Stimulated activated CD4-positive, alpha-beta T cell treated with anti-CD3 and anti-CD28 coated beads, Interleukin-4, amount 100 ng/mL, for 24 hours (primary cell): ENCODE measurements at places on chromosomes 7 and 10.

- DNase-seq, result no peak
These were observed 7.5 kb downstream of the EPDR1 start for GRCh38 chr7:37927773-37928444.

GRCh38 chr10:124142006-124142739, 48.8 kb upstream of the CHST15 start:
- DNase-seq, result no peak

GRCh38 chr7:47407136-47407535, 174.8 kb downstream of the TNS3 start:
- DNase-seq, result no peak

GRCh38 chr10:89645742-89646172, 715 bp upstream of the PANK1 start:
- no peak for DNase-seq

DNA sequence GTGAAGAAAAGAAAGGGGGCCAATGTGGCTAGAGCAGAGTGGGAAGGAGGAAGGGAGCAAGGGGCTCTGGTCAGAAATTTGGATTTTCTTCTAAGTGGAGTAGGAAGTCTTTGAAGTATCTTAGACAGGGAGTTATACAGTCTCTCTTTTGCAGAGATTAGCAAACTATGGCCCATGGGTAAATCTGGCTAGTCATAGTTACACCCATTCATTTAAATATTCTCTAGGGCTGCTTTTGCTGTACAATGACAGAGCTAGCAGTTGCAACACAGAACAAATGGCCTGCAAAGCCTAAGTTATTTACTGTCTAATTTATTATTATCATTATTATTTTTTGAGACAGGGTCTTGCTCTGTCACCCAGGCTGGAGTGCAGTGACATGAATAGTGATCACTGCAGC, 10.5 kb upstream of the LAMB4 start:
- DNase-seq, result no peak

DNA sequence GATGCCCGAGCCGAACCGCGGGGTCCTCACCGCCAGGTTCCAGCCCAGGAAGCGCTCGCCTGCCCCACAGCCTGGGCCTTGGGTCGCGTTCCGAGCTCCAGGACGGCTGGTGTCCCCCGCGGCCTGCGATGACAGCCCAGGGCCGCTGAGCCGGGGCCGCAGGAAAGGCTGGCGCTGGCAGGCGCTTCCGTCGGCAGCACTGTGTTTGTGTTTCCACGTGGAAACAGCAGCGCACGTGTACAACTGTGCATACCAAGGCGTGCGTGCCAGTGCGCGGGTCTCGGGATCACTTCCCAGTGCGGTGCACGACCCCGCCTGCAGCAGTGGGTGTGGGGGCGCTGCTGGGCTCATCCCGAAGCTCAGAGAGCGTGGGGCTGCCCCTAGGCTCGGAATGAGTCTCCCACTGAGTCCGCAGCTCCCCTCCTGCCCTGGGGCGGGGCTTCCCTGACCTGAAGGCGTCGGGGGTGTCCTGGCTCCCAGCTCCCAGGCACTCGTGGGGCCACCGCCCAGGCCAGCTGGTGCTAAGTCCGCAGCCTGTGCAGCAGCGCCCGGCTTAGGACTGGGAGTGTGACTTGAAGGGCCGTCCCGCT, 17.2 kb downstream of the AP5Z1 start:
- peak; percentile 14 for DNase-seq

DNA sequence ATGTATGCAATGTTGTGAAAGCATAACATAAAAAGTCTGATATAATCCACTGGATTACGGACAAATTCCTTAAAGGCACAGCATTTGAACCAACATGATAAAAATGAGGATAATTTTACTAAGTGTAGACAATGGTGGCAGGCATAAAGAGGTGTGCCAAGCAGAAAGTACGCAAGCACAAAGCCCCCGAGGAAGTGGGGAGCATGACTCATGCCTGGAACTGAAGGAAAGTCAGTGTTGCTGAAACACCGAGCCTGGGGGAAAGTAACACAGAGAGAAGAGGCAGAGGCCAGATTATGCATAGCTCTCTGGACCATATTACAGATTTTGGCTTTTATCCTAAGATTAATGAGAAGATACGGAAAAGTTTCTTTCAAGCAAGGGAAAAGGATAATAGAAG, 490.0 kb upstream of the PHF14 start:
- DNase-seq, result no peak

DNA sequence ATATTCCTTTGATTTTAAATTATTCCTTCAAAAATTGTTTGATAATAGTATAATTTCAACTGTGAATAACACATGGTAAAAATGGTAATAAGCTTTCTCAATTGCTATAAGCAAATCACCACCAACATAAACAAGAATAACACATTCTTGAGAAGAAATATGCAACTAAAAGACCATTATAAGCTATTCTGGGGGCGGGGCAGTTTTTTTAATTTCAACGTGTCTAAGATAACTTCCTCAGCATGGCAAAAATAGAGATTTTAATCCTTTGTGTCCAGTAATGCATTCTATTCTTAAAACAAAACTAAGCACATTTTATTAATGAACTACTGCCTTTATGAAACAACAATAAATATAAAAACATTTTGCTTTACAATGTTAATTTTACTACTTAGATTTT, 1.5 kb downstream of the DNAJC12 start:
- no peak for DNase-seq

GRCh38 chr10:34816501-34817002, 1.5 kb upstream of the PARD3 start:
- no peak for DNase-seq

- peak; percentile 67 for DNase-seq
These were observed 77.3 kb upstream of the SAMD8 start for GRCh38 chr10:75034131-75034512.

DNA sequence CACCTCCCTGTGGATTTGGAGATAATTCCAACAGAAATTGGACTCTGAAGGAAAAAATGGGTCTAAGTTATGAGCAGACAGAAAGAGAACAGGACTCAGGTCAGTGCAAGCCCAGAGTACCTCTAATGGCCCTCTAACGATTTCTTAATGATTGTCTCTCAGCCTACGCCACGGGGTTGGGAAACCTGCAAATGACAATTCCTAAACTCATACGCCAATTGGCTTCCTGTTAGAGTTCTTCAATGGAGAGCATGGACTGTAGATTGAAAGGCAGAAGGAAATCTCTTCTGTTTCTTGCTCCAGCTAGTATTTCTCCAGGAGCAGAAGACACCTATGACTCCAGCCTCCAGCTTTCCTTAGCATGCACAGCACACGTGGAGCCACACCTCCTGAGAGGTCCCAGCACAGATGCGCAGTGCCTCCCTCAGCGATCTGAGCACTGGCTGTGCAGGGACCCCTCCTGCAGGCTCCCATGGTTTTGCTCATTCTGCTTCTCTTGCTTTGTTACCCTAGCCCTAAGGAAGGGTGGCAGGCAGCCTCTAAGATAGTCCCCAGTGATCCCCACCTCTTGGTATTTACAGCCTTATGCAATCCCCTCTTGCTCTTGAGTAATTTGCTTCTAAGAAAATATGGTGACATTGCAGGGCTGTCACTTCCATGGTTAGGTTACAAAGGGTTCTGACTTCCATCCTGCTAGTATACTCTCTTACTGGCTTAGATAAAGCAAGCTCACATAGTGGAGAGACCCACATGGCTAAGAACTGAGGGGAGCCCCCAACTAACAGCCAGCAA, 30.1 kb downstream of the DENND11 start:
- no peak for DNase-seq

DNA sequence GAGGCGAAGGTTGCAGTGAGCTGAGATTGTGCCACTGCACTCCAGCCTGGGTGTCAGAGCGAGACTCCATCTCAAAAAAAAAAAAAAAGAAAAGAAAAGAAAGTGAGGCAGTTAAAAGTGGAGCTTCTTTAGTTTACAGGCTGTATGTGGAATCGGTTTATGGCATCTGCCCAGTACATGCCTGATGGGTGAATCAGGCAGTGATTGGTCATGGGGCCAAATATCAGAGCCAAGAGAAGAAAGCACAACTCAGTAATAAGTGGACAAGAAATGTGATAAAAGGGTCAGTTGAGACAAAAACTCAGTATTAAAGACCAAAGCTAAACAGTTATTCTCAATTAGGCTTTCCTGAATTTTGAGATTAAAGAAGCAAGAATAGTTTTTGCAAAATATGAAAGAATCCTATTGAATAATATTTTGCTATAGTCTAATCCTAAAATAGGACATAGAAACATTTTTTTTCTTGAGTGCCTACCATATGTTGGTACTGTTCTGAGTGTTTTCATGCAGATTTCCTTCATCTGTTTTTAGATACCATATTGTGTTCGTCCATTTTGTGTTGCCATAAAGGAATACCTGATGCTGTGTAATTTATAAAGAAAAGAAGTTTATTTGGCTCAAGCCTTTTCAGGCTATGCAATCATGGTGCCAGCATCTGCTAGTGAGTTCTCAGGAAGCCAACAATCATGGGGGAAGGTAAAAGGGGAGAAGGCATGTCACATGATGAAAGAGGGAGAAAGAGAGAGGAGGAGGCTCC, 14.4 kb downstream of the CDC14C start:
- no peak for DNase-seq

GRCh38 chr7:30430777-30431176, 47.8 kb downstream of the NOD1 start:
- DNase-seq, result no peak

DNA sequence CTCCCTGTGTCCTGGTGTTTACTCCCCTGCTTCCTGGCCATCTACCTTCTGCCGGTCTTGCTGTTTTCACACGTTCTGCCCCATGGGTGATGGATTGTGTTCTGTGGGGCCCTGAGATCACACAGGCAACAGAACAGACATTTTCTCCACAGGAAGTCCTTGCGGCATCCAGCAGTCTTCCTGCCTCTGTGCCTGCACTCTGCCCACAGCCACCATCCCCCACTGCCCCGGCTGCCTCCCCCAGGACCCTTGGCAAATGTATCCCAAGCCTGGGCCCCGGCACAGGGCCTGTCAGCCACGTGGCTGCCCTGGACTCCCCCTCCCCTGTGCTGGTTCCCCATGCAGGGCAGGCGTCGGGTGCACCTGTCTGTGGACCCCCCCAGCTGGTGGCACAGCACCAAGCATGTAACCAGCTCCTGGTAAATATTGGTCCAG, 184.2 kb downstream of the WDR37 start:
- no peak for DNase-seq

DNA sequence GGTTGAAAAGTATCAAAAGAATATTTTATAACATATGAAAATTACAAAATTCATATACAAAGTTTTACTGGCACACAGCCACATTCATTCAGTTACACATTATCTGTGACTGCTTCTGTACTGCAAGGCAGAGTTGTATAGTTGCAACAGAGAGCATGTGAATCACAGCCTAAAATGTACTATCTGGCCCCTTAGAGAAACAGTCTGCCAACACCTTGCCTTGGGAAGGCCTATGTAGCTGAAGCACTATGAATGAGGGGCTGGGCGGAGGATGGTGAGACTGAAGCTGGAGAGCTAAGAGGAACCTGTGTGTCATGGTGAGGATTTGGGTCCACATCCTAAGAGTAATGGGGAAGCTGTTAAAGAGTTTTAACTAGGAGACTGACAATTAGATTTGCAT, 35.7 kb downstream of the PDZD8 start:
- DNase-seq, result no peak

DNA sequence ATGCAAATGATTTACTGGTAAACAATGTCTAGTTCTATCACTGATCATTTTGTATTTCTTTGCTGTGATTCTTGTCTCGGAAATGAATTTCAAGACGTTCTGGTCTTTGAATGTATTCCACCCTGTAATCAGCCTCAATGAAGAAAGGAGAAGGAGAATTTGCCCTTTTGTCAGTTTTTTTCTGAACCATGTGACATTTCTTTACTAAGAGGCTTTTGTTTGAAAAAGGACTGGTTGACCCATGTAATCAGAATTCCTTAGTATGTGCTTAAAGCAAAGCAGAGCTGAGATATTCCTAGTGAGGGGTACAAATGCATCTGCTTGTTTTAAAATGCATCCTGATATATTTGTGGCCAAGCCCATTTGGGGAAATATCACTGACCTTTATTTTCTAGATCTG, 581.6 kb downstream of the ETV1 start:
- DNase-seq, result no peak

DNA sequence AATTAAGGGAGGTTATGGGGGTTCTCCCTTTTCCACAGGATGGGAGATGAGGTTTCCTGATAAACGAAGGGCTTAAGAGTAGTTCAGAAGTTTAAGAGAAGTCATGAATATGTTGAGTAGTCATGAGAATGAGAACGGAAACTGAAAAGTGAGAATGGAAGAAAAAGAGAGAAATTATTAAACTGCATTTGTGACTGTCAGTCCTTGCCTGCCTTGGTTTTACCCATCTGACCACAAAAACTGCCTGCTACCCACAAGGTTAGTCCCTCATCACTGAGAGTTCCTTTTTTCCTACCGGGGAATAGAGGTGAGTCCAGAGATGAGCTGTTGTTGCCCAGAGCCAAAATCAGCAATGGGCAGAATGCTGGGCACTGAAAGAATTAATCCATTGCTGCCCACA, 174.1 kb upstream of the BET1 start:
- DNase-seq, result no peak

DNA sequence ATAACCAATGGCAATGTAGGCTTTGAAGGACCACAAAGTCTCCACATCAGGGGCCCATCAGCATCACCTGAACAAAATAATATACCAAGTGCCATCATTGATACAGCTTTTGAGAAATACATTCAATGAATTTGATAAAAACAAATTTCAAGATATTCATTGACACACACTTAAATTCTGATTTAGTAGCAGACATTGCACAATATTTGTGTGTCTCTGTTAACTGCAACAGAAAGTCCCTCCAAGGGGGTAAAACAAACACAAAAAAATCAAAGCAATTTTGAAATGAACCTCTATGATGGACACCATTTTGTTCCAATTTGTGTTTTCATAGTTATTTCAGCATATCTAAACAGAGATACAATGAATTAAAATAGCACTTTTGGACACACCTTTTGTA, 86.8 kb upstream of the RSU1 start:
- no peak for DNase-seq

- DNase-seq, result no peak
These were observed 25.6 kb downstream of the SND1 start for GRCh38 chr7:127677433-127678230.

DNA sequence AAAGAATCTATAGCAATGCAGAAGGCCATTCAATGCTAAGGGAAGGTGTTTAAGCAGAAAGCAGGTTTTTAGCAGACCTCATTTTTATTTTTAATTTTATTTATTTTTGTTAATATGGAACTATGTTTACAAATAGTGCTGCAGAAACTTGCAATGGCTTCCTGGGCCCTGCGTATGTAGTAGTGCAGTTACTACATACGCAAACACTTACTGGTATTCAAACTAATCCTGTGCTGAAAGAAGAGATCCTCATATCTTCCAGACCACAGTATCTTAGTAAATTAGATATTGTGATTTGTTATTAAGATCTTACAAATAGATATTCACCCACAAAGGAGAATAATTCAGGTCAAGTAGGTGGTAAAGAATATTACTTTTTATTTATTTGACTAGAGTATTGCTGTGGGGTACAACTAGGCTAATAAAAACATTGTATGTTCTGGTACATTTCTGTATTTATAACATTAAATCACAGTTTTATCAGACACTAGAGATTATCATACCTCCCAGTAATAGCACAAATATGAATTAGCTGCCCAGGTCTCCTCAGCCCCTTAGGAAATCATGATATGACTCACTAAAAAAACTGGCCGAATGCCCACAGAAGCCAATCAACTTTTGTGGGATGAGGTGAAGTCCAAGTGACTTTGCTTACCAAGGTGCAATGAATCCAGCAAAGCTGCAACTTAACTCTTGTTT, 57.6 kb downstream of the RNLS start:
- no peak for DNase-seq
